ENCODE measurements at places on chromosomes 16 and 17.

DNA sequence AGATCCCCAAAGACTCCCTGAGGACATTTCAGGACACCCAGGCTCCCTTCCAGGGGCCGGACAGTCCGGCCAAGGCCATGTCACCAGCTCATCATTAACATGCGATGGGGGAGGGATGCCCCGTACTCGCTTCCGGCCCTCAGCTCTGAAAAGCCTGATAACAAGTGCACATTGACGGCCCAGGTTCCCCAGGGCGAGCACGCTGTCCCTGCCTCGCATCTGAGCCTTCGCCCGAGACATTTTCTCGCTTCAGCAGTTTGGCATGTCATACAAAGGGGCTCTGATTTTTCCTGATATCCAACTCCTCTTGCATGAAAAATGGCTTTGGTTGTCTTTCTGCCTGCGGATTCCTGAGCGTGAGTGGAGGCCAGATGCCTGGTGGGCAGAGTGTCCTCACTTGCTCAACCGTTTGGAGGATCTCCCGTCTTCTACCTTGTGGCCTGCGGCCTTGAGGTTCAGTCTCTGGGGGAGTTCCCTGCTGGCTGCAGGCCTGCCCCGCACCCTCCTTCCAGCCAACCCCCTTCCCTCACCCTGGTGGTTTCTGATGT, 14.1 kb downstream of the CACNG4 start:
- DNase-seq: no peak

- no peak for DNase-seq
Measured at GRCh38 chr17:34354637-34355036, 1.6 kb upstream of the CCL13 start.

DNA sequence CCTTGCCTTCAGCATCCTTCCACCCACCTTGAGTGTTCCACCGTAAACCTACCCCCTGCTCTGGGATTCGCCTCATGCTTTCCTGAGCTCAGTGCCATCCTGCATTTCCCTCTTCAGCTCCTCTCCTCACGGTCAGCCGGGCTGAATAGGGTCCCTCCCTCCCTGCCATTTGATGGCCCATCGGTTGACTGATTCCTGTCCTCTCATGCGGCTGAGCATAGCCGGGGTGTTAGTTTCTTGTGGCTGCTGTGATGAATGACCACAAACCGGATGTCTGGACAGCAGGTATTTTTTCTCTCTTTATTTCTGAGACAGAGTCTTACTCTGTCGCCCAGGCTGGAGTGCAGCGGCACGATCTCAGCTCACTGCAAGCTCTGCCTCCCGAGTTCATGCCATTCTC, 44.1 kb upstream of the MGAT5B start:
- no peak for DNase-seq

DNA sequence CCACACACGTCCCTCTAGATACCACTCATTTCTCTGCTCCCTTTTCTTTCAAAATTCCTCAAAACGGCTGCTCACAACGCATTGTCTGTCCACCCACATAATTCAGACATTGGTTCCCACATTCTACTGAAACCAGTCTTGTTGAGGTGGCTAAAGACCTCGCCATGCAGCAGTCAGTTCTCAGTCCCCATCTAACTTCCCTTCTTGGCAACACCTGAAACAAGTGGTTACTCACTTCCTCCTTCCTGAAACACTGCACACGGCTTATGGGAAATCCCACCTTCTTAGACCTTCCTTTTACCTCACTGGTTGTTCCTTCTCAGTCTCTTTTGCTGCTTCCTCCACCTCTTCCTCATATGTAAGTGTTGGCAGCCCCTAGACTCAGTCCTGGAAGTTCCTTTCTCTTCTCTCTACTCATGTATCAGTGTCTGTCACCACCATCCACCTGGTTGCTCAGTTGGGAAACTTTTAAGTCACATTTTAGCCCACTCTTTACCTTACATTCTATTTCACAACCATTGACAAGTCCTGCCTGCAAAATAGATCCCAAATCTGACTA, 277.1 kb downstream of the CEP112 start:
- DNase-seq: no peak

GRCh38 chr17:3447625-3448024, 14.0 kb upstream of the OR1E2 start:
- peak; percentile 2 for DNase-seq

DNA sequence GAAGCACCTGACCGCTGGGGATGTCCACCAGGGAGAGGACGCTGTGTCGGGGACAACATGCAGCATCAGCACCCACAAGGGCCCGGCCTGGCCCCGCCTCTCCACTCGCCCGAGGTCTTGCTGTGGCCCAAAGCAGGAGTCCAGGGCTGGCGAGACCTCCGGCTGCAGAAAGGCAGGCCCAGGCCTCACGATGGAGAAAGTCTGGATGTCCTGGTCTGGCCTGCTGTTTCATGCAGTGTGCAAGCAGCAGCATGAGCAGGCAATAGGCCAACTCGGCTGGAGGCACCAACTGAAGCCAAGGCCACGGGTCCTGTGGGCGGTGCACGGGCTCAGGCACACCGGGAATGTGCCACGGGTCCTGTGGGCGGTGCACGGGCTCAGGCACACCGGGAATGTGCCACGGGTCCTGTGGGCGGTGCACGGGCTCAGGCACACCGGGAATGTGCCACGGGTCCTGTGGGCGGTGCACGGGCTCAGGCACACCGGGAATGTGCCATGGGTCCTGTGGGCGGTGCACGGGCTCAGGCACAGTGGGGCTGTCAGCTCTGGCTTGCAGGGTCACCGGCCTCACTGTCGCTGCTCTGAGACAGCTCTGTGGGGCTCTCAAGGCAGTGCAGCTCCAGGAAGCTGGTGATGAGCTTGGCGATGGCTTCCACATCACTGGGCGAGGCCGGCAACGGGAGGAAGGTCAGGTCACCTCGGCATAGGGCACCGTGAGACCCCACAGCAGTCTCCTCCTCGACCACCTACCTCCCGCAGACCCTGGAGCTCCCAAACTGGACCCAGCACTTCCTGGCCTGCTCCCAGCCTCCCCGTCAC, 6.9 kb downstream of the CYBC1 start:
- no peak for DNase-seq

DNA sequence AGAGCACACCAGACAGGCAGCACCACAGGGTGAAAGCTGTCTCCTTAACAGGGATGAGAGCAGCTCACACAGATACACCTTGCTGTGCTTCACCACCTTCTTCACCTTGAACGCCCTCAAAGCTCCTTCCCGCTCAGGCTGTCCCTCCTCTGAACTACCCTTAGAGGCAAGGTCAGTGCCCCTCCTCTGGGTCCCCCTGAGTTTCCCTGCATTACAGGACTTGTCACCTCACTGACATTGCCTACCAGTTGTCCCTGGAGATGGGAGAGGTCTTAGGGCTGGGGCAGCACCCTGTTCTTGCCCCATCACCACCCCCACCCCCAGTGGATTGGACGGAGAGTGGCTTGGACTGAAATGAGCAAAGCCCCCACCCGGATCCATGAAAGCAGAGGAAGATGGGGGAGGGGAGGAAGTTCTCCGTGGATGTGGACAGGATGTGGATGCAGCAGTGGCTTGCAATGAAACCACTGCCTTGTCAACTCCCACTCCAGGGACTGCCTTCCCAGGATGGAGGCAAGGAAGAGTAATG, 73.2 kb upstream of the CDH5 start:
- DNase-seq: no peak

DNA sequence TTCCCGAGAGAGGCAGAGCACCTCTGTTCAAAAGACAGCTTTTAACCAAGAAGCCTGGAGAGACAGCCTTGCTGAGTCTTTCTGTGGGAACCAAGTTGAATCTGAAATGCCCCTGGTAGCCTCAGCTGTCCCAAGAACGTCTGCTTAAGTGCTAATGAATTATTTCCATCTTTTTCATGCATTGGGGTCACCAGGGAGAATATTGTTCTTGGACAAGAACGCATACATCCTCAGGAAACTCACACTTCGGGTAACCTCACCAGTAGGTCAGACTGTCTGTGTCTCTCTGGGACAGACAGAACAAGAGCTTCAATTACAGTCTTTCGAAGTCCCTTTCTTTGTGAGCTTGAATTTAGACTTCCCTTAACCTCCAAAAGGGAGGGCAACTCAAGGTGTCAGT, 134.6 kb upstream of the ADAMTS18 start:
- no peak for DNase-seq

- DNase-seq: no peak
Measured at GRCh38 chr16:53542283-53542682, 39.3 kb upstream of the AKTIP start.

DNA sequence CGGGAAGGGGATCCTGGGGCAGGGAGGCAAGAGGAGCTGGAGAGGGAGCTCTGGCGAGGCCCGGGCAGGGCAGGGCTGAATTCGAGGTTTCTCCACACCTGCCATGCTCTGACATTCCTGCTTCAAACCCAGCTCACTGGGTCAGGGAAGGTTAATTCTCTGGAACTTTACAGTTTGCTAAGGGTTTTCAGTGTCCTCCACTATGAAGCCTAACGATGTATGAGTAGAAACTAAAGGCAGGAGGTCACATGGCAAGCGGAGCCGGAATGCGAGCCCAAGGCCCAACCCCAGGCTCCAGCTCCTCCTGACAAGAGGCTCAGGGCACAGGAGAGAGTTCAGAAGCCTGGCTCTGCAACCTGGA, 29.2 kb downstream of the DCAKD start:
- no peak for DNase-seq

DNA sequence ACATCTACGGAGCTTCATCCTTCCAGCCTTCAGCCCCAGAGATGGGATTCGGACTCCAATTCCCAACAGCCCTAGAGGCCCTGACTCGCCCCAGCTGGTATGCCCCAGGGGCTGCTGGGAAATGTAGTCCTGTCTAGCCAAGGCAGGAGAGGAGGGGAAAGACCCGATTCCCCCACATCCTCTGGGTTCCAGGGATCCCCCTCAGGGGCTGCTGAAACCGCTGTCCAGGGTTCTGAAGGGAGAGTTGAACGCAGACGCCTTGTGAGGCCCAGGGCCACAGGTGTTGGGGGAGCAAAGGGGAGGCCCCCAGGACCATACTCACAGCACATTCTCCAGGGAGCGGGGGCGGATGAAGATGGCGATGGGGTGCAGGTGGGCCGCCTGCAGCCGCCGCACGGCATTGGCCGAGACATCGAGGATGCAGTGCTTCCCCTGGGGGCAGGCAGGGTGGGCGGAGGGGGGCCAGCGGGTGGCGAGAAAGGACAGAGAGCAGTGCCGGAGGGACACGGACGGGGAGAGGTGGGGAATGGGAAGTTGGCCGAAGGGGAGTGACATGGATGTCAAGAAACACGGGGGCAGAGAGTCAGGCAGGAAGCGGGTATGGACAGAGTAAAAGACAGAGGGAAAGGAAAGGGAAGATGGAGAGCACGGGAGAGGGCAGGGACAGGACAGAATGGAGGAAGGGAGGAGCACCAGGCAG, 12.6 kb upstream of the ASGR1 start:
- peak; percentile 52 for DNase-seq

DNA sequence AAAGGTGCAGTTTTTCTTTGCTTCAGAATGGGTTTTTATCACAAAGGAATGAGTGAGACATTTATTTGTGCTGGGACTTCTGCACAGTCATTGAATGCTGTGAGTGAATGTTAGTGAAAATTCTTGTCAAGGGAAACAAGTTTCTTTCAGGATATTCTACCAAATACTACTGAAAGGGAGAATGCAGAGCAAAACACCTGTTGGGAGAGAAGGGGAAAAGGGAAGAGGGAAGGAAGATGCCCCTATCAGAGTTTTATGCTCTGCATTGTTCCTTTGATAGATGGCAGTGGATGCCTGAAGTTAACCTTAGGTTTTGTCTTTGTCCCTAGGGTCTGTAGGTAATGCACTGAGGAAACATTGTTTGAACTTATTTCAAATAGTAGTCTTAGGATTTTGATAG, 3.1 kb downstream of the GGNBP2 start:
- no peak for DNase-seq

DNA sequence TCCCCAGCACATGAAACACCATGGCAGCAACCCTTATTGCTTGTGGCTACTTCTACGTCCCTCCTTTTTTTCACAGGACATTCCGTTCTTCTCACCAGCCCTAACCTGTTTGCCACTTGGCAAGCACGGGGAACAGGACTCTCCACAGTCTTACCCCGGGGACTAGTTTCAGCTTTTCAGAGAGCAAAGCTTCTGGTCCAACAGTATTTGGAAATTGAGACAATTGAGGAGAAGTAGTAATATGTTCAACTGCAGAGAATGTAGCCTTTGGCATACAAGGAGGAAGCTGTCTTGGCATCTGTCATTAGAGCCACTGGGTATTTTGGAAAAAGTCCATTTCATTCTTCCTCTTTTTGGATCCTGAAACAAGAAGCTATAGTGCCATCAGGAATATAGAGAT, 65.7 kb downstream of the MAP2K6 start:
- DNase-seq: no peak
